ENCODE measurements at places on chromosomes 3 and 15.

- DNase-seq: peak; percentile 13
Measured at GRCh38 chr15:37767841-37768455, 166.5 kb upstream of the TMCO5A start.

DNA sequence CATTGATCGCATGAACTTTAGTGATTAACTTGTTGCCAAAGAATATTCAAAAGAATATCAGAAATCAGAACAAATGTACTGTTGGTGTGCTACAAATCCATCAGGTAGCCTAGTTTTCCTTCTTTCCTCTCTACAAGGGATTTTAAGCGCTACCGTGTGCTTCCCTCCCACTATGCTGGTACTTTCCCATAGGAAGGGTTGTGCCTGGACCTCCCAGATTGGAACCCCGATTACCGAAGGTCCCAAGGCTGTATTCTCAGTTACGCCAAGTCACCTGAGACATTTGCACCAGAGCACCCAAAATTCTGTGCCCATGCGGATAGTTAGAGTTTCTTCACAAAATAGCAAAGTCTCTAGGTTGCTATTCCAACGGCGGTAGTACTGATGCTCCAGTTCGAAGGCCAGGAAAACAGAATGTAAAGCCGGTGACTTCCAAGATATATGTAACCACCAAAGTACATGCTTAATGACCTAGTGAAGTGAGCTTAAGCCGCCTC, 23.4 kb upstream of the GATM start:
- no peak for DNase-seq

- DNase-seq: peak; percentile 69
Measured at GRCh38 chr3:51501833-51502561, 2.2 kb upstream of the DCAF1 start.

GRCh38 chr3:195062866-195063540, 208.0 kb downstream of the XXYLT1 start:
- no peak for DNase-seq

DNA sequence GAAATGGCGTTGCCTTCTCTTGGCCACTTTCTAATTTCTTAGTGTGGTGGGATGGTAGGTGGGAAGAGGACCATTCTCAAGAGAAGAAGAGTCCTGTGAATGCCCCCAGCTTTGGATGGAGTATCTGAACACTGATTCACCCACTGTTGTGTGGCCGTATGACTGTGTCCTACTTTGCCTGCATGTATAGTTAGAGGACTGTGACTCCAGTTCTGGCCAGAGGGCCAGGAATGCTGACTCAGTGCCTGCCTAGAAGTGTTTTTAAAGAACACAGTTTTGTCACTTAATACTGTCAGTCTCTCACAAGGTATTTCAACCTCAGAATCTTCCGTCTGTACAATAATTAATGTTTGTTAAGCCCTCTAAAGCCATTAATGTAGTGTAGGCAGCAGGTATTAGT, 2.1 kb downstream of the SEC61A1 start:
- DNase-seq: peak; percentile 28

- peak; percentile 42 for DNase-seq
Measured at GRCh38 chr15:70770863-70771262, 7.5 kb upstream of the UACA start.

GRCh38 chr3:24773798-24774197, 279.1 kb upstream of the THRB start:
- DNase-seq: peak; percentile 55

GRCh38 chr3:35322070-35322469, 317.3 kb upstream of the ARPP21 start:
- DNase-seq: no peak

GRCh38 chr15:40097968-40098476, 10.7 kb downstream of the BMF start:
- peak; percentile 73 for DNase-seq

DNA sequence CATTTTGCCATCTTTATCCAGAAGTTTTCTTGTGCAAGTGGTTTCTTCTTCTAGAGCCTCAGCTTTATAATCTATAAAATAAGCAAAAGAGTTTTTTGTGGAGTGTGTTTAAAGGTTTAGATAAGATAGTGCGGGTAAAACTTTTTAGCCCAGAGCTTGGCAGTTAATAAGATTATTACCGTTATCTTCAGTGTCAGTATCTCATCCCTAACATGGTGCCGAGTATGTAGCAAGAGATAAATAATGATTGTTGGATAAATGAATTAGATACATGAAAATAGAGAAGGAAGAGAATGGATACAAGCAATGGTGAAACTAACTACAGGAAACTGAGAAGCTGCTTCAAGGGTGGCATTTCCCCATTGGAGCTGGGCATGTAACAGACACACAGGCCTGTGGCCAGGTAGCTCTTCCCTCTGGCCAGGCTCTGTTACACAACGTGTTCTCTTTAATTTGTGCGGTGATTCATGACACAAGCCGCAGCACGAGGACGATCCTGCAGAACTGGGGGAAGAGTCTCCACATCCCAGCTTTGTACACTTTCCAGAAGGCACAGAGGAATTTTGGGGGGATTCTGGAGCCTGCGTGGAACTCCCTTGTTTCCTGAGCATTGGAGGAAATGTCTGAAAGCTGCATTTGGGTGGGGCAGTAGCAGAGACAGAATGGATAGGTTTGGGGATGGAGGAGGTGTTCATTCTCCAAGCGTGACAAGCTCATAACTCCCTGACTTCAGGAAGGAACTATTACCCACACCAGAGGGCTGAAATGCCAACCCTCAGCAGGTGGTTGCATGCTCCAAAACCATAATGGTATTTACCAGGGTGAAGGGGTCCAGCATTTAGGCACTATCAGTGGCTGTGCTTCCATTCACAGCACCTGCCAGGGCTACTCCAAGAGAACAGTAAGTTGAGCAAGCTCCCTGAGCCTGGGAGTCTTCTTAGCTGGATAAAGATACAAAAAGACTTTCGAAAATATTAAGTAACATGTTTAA, 14.2 kb upstream of the ST6GAL1 start:
- DNase-seq: peak; percentile 26

DNA sequence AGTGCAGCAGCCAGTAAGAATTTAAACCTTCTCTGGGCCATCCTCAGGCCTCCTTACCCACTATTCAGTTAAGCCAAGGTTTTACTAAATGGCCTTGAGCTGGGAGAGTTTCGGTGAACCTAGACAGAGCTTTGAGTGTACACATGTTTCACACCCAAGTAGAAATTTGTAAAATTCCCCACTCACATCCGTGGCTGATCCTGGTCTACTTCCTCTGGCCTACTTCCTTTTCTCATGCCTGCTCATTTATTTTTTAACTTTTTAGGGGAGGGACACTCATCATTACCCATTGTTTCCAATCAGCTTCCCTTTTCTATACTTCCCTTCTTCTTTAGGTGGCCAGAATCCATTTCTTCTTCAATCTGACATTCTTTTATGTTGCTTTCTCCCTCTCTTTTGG, 7.6 kb downstream of the CX3CR1 start:
- DNase-seq: no peak

DNA sequence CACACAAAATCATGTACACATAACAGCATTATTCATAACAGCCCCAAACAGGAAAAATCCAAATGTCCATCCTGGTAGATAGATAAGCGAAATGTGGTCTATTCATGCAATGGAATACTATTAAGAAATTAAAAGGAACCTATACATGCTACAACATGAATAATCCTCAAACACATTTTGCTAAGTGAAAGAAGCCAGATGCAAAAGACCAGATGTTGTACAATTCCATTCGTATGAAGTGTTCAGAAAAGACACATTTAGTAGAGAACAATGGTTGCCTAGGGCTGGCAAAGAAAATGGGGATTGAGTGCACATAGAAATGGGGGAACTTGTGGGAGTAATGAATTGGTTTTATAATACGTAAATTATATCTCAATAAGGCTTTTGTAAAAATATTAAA, 182.3 kb downstream of the EBLN2 start:
- no peak for DNase-seq

All from Daoy (cell line).